ENCODE measurements at places on chromosomes 6 and 20.

DNA sequence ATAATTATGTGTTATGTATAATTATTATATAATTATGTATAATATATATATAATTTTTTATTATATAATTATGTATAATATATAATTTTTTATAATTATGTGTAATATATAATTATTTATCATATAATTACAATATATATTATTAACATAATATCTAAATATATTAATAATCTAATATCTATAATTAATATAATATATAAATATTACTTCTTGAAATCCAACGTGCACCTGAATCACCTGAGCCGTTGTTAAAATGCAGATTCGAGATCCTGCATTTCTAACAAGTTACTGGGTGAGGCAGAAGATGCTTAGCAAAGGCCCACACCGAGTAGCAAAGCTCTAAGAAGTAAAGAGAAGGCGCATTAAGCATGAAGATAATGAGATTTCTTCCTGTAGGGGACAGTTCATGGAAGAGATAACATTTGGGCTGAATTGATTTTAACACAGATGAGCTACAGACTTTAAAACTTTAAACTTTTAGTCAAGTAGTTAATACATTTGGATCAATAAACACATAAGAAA, 406.4 kb upstream of the PLCB4 start:
- DNase-seq = no peak

DNA sequence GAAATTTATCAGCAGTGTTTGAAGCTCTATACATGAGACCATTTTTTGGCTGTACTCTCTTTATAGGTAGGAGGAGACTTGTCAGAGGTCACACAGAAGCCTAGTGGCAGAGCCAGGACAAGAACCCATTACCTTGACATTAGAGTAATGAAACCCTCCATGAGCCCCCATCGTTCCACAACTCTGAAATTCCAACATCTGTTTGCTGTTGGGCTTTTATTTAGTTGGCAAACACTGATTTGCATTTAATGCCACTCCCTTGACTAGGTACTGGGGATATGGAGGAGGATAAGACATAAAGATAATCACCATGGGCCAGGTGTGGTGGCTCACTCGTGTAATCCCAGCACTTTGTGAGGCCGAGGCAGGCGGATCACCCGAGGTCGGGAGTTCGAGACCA, 1.6 kb downstream of the GSS start:
- DNase-seq = no peak

DNA sequence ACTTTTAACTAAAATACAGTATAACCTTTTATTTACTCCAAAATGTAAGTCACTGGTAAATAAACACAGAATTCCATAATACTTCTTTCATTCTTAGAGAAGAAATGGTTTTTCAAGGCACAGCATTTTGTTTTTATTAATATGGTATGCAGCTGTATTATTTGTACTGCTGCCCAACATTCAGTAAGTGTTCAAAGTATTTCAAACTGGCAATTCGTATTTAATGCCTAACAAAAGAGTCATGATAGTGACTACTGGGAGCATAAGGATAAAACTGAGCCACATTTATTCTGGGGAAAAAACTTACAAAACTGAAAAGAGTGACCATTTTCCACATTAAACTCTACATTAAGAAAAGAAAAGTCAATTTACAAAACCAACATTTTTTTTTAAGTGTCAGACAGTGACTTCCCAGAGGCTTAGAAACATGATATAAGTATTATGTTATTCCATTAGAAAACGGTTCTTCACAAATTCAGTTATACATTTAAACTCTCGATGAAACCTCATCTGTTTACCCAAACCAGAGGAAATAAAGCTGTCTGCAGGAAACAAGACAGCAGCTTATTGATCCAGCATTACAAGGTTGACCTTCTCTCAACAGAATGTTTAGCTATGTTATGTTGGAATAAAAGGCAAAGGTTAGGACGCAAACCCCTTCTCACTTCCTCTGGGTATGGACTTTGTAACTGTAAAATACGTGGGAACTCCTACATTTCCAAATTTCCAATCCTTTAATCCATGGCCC, 24.3 kb downstream of the EPB41L2 start:
- no peak for DNase-seq

DNA sequence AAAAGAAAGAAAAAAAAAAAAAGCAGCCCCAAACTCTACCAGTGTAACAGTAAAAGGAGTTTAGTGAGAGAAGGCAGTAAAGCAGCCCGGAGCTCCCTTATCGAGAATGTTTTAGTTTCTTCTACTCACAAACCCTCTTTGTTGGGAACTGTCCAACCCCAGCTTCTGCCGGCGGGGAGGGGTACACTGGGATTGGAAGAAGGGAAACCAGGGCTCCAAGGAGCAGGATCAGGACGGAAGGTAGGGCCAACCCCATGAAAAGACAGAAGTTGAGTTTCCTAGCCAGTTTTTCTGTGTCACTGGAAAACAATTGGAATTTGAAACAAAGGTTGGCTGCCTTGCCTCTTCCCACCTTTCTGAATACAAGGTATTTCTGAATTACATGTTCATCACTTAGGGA, 66.0 kb downstream of the KIZ start:
- DNase-seq = no peak

DNA sequence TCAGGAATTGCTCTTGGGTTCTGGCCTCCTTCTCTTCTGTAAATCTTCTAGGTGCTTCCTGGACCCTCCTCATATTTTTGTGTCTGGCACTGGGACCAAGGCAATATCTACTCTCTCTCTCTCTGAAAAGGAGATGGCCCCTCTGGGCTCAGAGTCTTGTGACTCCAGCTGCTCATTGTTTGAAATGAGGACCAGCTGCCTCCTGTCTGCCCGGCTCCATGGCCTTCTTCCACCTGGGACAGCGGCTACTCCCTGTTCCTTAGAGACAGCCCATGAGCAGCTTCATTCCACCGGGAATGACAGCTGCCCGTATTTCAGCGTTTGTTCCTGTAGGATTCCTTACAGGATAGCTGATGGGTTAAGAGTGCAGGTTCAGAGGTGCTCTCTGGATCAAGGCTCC, 2.9 kb downstream of the TGM3 start:
- no peak for DNase-seq

DNA sequence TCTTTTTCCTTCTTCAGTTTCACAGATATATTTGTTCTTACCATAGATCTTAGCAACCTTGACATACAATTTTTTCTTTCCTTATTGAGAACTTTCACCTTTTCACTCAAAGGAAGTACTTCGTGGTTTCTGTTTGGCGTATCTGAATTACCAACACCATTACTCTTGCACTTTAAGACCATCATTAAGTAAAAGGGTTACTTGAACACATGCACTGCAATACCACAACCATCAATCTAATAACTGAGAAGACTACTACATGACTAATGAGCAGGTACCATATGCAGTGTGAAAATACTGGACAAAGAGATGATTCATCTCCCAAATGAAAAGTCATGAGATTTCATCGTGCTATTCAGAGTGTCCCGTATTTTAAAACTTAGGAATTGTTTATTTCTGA, 21.7 kb upstream of the SENP6 start:
- no peak for DNase-seq

DNA sequence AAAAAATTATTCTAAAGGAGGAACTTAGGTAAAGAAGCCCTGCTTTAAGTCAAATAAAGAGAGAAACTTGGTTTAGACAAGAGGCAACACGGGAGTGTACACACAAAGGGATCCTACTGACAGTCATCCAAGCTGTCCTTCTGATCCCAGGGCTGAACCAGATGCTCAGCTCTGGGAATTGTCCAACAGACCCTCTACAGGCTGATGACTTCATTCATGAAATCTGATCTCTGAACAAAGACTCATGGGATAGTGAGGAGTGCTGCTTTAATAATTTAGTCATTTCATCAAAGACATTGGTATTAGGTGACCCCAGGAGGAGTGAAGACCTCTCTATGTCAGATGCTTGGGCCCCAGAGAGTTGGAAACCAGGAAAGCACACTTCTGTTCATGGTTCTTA, 65.6 kb upstream of the ARMH2 start:
- no peak for DNase-seq

- DNase-seq = no peak
These were observed 17.3 kb downstream of the BNIP5 start for GRCh38 chr6:36319436-36319762.

GRCh38 chr20:42366626-42367025, 748.4 kb upstream of the CHD6 start:
- no peak for DNase-seq

- no peak for DNase-seq
These were observed 157.6 kb downstream of the HIVEP2 start for GRCh38 chr6:142787422-142787821.

DNA sequence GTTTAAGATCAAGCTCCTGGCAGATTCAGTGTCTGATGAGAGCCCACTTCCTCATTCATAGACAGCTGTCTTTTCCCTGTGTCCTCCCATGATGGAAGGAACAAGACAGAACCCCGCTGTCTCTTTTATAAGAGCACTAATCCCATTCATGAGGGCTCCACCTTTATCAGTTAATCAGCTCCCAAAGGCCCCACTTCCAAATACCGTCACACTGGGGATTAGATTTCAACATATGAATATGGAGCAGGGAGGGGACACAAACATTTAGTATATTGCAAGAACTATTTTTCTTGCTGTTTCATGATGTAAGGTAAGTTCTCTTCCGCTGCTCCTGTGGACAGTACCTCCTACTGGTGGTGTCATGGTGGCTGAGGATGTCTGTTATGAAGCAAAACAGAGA, 158.3 kb upstream of the IRAK1BP1 start:
- DNase-seq = no peak

GRCh38 chr6:684831-685636, 7.9 kb downstream of the EXOC2 start:
- peak; percentile 60 for DNase-seq

DNA sequence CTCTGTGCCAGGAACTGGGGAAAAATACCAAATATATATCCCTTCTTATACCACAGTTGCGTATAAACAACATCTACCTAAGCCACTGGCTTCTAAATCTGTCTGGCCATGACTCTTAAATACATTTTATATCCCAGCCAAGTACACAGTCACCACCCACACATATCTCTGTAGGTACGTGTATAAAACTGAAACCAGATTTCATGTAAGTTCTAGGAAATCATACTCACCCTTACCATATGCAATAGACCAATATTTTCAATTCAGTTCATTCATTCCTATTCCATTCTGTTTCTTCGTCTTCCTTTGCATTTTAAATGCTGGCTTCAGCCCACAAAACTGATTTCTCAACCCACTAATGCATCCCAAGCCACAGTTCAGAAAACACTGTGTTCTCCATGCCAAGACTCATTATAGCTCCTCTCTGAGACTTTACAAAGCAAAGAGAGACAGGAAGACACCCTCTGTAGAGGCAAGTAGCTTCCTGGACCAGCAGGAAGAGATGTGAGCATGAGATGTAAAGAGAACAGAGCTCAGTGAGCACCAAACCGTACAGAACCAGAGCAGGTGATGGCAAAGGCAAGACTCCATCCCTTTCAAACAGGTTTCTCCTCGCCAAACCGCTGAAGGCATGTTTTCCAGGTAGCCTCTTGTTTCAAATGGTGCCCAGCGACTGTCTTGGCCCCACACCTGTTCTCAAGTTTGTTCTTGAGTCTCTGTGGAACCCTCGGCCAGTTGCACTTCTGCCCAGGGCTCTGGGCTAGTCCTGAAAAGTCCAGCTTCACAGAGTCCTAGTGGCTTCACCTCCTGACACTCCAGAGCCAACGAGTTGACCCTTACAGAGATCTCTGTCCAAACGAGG, 18.7 kb downstream of the FAM50B start:
- peak; percentile 66 for DNase-seq

GRCh38 chr6:86712039-86712438, 225.3 kb upstream of the HTR1E start:
- DNase-seq = no peak

GRCh38 chr6:150068720-150069648, at the start of gene ULBP3:
TSS of gene ULBP3 (minus strand) at chr6:150069121. CDS start at chr6:150069066, 55 bp downstream.
- peak; percentile 83 for DNase-seq

DNA sequence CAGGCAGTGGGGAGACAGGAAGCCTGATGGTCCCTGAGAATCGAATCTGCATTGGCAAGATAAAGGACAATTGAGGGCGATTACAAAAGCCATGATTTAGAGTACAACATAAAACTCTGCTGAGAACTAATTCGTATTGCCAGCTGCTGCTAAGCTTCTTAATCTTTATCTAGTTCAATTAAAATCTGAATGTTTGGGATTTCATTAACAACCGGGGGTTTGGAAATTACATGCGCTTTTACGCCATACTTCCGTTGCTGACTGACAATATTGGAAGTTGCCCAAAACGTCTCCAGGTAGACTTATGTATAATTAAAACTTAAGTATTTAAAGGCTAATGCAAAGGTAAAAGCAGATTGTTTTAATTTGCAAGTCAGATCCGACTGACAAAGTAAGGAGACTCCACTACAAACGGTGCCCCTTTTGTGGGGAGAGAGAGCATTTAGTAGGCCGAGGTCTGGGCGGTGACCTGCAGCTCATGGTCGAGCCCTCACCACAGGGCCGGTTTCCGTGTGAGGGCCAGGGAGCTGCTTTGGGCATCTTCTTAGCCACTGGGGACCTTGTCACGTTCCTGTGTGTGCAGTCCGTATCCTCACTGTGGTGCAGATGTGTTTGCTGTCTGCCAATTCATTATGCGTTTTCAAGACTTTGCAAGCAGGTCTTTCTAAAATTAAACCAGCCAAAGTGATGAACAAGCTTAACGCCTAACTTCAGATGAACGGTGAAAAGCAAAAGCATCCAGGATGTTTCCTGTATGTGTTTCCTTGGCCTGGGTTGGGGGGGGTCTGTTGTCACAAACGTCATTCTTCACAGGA, 49.9 kb downstream of the CDH4 start:
- no peak for DNase-seq

- DNase-seq = no peak
These were observed 677 bp downstream of the PXMP4 start for GRCh38 chr20:33719277-33719988.

GRCh38 chr20:6115221-6115895, 7.5 kb downstream of the FERMT1 start:
- DNase-seq = no peak

- DNase-seq = no peak
These were observed 298.7 kb downstream of the TSHZ2 start for GRCh38 chr20:53270792-53271375.

DNA sequence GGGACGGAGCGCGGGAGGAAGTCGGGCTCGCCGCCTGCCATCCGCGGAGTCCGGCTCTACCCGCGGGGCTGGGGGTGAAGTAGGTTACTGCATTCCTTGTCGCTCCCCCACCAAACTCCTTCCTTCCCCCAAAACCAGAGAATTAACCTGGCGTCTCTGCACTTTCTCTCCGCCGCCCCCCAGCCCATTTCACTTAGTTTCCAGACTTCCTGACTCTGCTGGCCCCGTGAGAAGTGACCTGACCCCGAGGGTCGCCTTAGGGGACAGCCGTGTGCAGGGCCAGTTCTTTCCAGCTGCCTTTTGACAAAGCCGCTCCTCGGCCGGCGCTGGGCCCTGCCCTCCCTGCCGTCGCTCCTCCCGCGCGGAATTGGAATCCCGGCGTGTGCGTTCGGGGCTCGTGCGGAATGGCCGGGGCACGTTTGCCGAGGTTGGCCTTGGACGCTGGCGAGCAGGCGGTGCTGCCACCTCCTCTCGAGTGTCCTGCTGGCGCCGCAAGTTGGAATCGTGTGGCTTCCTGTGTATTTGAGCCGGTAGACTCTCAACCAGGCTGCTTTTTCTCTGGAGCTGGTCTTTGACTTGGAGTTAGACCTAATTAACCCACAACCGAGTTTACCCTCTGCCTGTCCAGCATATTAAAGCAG, 650 bp downstream of the DCBLD1 start:
- DNase-seq = peak; percentile 28

GRCh38 chr20:62508641-62509051, 32.9 kb upstream of the GATA5 start:
- no peak for DNase-seq

Data from foreskin keratinocyte (primary cell).